Tracheal epithelial cell (primary cell): ENCODE measurements at places on chromosomes 4 and X. TPM values are rescaled to one million over a fixed set of nuclear protein-coding genes. Genes with fewer than 3 reads are reported as not detected.

HTR2C gene
- total RNA-seq, result under 0.01 TPM in 1 of 2 replicates, not detected in the other

DCAF12L2 gene
- 0.24 TPM in 1 of 2 replicates, not detected in the other for total RNA-seq

CSAG1 gene
- total RNA-seq, result not detected in 2 replicates

MAGEA12 gene
- not detected in 2 replicates for total RNA-seq

NUP62CL gene
- total RNA-seq, result 3.1 and 4.3 TPM in 2 replicates

ASB5 gene
- 0.24 TPM in 1 of 2 replicates, not detected in the other for total RNA-seq

LRRC66 gene
- under 0.01 and 0.43 TPM in 2 replicates for total RNA-seq

PDK3 gene
- total RNA-seq, result 11.3 and 11.5 TPM in 2 replicates

ERVMER34-1 gene
- 2.9 and 7.0 TPM in 2 replicates for total RNA-seq

ADH7 gene
- total RNA-seq, result 3.9 and 15.1 TPM in 2 replicates

PTCHD1 gene
- under 0.01 TPM in 1 of 2 replicates, not detected in the other for total RNA-seq

ADAM29 gene
- not detected in 2 replicates for total RNA-seq

GABRG1 gene
- total RNA-seq, result not detected in 2 replicates

UNC5C gene
- total RNA-seq, result under 0.01 TPM in 1 of 2 replicates, not detected in the other

MAGEA1 gene
- not detected in 2 replicates for total RNA-seq

HTN3 gene
- total RNA-seq, result not detected in 2 replicates

VCX gene
- total RNA-seq, result not detected in 2 replicates

CLNK gene
- total RNA-seq, result not detected in 2 replicates

GYPA gene
- not detected in 2 replicates for total RNA-seq

ARHGAP4 gene
- 6.0 and 6.7 TPM in 2 replicates for total RNA-seq

PAGE4 gene
- total RNA-seq, result not detected in 2 replicates

CRMP1 gene
- 0.24 TPM in 1 of 2 replicates, not detected in the other for total RNA-seq

SOWAHD gene
- 0.24 and 0.43 TPM in 2 replicates for total RNA-seq

ARMCX1 gene
- total RNA-seq, result 7.2 and 15.7 TPM in 2 replicates
